ENCODE measurements at places on chromosomes 1 and 21.

DNA sequence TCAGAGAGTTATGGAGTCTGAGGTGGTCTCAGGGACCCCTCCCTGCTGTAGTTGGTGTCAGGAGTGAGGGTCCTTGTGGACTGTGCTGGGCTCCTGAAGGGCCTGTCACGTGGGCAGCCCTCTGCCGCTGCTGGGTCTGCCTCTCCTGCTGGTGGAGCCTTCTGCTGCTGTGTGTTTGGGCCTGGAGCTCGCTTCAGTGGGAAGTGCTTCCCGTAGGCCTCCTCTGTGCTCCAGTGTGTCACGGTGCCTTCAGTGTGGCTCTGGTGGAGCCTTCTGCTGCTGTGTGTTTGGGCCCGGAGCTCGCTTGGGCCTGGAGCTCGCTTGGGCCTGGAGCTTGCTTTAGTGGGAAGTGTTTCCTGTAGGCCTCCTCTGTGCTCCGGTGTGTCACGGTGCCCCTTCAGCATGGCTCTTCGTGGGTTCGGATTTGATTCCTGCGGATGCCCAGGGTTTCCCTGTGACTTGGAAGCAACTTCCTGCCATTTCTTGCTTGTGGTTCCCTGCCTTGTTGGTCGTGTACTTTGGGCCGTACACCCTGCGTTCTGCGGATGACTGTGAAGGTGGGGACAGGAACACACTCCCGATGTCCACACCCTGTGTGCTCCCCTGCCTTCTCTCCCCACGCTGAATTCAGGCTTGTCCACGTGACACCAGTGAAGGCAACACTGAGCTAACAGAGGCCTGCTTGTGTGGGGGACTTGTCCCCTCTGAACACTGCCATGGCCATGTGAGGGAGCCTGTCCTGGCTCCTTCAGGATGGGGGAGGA, 19.5 kb downstream of the C1orf174 start:
- no peak for DNase-seq

- no peak for DNase-seq
These were observed 124.8 kb upstream of the GRIK3 start for GRCh38 chr1:37159102-37159501.

DNA sequence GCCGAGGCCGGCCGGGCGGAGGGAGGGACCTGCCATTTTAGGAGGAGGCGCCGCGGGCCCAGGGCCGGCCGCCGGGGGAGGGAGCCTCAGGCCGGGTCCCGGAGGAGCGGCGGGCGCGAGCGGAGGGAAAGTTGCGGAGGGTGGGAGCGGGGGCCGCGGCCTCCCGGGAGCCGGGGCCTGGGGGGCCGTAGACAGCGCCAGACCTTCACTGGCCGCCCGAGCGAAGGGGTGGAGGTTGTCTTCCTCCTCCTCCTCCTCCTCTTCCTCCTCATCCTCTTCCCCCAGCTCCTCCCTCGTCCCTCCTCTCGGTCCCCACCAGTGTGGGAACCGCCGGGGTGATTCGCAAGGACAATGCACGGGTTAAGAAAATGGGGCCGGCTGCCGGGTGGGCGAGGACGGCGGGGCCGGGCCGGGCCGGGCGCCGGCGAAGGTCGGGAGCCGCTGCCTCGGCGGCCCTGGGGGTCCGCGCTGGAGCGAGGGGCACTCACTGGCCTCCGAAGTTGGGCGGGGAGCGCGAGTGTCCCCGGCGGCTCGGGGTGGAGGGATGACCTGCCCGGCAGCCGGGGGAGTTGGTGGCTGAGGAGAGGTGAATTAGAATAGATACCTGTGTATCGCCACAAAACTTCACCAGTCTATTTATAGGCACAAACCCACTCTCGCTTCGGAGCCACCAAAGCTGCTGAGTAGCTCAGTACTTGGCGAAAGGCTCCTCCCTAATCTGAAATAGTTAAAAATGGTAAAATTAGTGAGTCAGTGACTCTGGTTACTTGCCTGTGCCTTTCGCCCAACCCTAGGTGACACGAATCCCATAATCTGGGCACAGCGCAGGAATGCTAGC, 1.3 kb downstream of the DYRK1A start:
- peak; percentile 48 for DNase-seq

- no peak for DNase-seq
These were observed 2.5 kb downstream of the ADCY10 start for GRCh38 chr1:167911413-167911812.

DNA sequence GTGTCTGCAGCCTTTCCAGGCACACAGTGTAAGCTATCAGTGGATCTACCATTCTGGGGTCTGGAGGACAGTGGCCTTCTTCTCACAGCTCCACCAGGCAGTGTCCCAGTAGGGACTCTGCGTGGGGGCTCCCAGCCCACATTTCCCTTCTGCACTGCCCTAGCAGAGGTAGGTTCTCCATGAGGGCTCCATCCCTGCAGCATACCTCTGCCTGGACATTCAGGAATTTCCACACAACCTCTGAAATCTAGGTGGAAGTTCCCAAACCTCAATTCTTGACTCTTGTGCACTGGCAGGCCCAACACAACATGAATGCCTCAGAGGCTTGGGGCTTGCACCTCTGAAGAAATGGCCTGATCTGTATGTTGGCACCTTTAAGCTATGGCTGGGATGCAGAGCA, 6.8 kb downstream of the CRYZ start:
- no peak for DNase-seq

- DNase-seq: peak; percentile 47
These were observed at the start of gene PTCH2 for GRCh38 chr1:44842862-44843655. Gene PTCH2 (minus strand): TSS chr1:44843253. CDS start chr1:44842932, 321 bp downstream.

DNA sequence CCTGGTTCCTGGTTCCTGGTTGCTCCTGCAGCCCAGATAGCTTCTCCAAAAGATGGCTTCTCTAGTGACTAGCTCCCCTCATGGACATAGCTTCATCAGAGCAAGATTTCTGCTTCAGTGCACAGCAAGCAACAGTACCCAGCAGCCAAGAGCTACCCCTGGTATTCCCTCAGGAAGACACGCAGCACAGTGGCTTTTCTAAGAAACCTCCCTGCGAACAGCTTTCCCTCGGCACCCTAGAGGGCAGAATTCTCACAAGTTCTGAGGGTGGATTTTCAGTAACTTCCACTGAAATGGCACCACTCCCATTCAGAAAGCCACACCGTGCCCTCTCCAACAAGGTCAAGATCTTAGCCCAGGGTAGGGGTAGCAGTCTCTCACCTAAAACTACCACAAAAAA, 128.2 kb downstream of the EIF4G3 start:
- no peak for DNase-seq

GRCh38 chr1:180945151-180945550, 32.5 kb downstream of the KIAA1614 start:
- DNase-seq: no peak

- DNase-seq: no peak
These were observed 36.2 kb downstream of the B3GALNT2 start for GRCh38 chr1:235468004-235468403.

- no peak for DNase-seq
These were observed 21.4 kb downstream of the CNIH3 start for GRCh38 chr1:224637515-224637914.

GRCh38 chr1:94714152-94714551, 106.0 kb upstream of the SLC44A3 start:
- no peak for DNase-seq

- no peak for DNase-seq
These were observed 65.6 kb upstream of the DMRTA2 start for GRCh38 chr1:50488876-50489275.
